ENCODE measurements at places on chromosomes 3 and 15.

DNA sequence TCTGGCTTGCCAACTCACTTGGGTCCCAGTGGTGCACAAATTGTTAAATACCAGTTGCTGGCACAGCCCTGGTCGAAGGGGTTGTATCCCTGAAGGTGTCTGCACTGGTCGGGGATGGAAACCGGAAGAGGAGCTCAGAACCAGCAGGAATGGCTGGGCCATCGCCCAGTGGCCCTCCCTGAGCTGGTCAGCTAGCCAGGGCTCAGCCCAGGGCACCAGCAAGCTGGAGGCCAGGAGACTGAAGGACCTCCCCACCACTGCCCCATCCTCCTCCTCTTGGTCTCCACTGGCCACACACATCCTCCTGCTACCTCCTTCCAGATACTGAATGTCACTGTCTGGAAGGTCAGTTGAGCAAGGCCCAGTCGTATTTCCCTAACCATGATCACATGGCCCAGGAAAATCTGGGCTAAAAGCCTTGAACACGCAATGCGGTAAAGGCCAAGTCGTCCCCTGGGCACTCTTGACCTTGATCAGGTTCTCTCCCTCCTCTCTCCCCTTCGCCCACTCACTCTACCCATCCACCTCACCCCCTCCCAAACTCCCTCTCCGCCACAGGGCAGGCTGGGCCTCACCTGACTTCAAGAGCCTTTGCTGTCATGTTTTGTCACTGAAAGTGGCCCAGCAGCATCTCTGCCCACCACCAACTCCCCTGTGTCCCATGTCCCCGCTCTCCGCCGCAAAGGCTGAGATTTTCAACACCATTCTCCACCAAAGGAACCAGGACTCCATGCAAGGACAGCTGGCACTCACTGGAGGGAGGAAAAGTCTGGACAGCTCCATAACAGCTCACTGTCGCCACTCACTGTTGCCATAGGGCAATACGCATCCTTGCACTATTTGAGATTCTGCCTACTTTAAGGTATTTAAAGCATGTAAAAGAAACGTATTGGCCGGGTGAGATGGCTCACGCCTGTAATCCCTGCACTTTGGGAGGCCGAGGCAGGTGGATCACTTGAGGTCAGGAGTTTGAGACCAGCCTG, 12.1 kb downstream of the ZDHHC19 start:
- no peak for DNase-seq

DNA sequence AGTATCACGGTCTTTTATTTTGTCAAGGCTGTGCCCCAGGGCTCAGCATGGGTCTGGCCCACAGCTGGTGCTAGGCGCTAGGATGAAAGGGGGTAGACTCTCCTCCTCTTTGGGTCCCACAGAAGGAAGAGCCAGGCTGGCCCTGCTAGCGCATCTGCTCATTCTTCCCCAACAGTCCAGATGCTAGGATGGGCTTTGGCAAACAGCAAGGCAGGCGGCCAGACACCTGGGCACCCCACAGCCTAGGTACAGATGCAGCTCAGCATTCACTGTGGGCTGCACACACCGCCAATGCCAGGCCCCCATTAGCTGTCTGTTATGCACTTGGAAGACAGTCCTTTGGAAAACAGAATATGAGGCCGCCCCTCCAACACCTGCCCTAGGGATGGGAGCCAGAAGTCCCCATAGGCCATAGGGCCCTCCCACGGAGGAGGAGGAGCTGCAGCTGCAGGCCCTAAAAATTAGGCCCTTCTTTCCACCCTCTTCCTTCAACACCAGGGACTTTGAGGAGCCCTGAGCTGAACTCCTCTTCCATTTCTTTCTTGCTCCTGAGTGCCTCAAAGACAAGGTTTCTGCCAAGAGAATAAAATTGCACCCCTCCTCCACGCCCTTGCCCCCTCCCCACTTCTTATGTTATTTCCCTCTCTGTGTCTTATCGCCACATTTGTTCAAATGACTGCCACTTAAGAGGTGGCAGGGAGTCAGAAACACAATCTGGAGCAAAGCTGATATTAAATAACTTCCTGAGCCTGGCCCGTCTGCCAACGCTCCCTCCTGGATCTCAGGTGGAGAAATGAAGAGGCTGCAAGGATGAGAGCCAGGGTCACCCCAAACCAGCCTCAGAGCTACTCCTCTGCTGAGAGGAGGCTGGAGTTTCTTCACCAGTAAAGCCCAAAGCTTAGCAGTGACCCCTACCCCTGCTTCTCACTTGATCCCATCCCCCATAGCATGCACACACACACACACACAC, 13.7 kb downstream of the NTRK3 start:
- DNase-seq: no peak

DNA sequence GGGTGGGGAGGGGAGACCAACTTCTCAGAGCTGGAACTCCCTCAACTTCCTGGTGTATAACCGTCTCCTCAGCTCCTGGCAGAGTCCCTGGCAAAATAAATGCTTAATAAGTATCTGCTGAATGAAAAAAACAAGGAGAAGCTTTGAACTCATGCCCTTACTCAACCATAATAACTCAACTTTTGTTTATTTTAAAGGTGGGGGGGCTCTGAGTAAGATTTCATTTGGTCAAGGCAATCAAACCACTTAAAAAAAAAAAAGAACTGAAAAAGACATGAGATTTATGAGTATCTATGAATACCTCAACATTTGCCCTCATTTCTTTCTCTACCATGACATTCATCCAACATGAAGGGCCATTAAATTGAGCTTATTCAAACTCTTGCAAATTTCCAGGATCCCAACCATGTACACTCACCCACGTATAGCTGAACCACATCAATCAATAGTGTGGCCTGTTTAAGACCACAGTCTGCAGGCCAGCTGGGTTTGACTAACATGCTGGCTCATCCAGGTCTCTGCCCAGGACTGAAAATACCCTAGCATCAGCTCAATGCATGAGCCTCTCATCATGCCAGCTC, 157.9 kb downstream of the FOXP1 start:
- DNase-seq: peak; percentile 69

GRCh38 chr3:143261848-143262247, 142.3 kb downstream of the CHST2 start:
- no peak for DNase-seq

Measured in common myeloid progenitor, CD34-positive (primary cell).